ENCODE measurements at places on chromosomes 6 and 20.
A peak's percentile ranks its signal among the peaks of the same experiment; 100 is the strongest.

- no peak for DNase-seq
These were observed 136.7 kb upstream of the GMDS start for GRCh38 chr6:2381872-2382661.

GRCh38 chr20:41139227-41140093 is 2.1 kb downstream of the PLCG1 start:
- no peak for DNase-seq

- DNase-seq = no peak
These were observed 7.5 kb upstream of the SLA2 start for GRCh38 chr20:36653456-36653855.

DNA sequence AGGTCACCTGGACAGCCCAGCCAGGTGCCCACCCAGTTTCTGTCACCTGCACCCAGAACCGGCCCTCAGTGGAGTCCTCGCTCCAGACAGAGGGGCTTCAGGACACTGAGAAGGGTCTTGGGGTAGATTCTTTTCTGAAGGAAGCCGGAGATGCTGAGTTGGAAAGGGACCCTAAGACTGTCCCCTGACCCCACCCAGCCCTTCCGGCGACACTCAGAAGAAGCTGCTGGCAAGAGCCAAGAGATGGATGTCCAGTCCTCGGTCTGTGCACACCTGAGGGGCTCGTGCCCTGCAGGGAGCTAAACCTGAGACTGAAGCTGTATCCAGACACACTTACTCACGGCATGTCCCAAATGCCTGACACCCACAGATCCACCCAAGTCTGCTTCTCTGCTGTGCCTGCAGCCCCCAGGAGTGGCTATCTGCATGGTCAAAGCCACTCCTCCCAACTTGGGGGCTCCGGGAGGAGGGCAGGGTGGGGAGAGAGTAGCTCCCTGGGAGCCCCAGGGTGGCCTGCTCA is 20.2 kb downstream of the NTSR1 start:
- no peak for DNase-seq

DNA sequence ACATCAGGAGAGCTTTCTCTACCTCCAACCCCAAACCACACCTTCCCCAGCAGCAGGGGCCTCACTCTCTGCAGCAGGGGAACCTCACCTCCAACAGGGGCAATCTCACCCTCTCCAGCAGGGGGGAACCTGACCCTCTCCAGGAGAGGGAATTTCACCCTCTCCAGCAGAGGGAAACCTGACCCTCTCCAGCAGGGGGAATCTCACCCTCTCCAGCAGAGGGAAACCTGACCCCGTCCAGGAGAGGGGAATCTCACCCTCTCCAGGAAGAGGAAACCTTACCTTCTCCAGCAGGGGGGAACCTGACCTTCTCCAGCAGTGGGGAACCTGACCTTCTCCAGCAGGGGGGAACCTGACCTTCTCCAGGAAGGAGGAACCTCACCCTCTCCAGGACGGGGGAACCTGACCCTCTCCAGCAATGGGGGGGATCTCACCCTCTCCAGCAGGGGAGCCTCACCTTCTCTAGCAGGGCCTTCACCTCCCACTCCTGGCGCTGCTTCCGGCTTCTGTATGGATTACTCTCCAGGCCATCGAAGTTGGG is 3.1 kb downstream of the B3GALT4 start:
- no peak for DNase-seq

DNA sequence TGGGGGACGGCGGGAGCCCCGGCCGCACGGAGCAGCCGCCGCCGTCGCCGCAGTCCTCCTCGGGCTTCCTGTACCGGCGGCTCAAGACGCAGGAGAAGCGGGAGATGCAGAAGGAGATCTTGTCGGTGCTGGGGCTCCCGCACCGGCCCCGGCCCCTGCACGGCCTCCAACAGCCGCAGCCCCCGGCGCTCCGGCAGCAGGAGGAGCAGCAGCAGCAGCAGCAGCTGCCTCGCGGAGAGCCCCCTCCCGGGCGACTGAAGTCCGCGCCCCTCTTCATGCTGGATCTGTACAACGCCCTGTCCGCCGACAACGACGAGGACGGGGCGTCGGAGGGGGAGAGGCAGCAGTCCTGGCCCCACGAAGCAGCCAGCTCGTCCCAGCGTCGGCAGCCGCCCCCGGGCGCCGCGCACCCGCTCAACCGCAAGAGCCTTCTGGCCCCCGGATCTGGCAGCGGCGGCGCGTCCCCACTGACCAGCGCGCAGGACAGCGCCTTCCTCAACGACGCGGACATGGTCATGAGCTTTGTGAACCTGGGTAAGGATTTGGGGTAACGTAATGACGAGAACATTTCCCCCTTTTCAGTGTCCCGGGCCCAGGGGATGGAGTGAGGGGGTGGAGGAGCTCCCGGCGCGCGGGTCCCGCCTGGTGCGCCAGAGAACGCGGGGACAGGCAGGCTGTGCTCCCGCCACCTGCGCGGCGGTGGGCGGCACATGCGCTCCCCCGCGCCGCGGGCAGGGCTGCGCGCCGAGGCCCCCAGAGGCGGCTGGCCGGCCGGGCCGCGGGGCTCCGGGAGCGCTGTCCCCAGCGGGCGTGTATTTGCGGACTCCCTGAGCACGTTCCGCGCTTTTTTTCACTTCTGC is 1.4 kb downstream of the BMP6 start:
- DNase-seq = peak; percentile 72

DNA sequence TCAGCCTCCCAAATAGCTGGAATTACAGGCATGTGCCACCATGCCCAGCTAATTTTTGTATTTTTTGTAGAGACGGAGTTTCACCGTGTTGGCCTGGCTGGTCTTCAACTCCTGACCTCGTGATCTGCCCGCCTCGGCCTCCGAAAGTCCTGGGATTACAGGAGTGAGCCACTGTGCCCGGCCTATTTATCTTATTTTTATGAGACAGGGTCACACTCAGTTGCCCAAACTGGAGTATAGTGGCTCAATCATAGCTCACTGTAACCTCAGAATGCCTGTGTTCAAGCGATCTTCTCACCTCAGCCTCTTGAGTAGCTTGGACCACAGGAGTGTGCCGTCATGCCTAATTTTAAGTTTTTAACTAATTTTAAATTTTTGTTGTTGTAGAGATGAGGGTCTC is 114.4 kb downstream of the JARID2 start:
- no peak for DNase-seq

Data from left forelimb (tissue), 1 donor.